ENCODE measurements at places on chromosomes 2 and 18.

DNA sequence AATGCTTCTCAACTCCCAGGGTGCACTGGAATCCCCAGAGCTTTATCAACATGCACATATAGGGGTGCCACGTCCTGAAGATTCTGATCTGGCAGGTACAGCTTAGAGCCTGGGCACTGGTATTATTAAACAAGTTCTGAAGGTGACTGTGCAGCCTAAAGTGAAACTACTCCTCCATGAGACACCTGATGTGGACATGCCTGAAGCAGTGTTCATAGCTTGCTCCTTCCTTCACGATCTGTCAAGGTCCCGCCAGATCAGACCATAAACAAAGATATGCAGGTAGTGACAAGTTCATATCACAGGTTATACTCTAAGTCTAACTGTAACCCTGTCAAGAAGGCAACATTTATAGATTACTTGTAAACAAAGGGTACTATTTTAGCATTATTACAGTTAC, 65.3 kb upstream of the DNER start:
- DNase-seq = no peak

DNA sequence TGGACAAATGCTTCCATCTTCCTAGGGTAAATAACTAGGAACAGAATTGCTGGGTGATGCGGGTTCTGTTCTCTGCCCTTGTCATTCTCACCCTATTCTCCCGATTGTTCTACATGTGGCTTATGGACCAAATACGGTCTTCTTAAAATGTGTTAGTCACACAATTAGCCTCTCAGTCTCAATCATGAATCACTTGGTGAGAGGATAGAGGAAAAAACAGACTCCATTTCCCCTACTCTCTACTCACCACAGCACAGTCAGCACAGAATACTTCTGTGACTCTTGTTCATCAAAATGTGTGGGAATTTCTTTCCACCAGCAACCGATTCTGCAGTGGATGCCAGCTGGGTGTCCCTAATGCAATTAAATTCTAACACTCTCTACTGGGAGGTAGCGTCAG, 125.2 kb downstream of the SH3BP4 start:
- no peak for DNase-seq

GRCh38 chr2:190023860-190024259, 38.7 kb downstream of the MSTN start:
- no peak for DNase-seq

GRCh38 chr2:71610671-71611070, 157.3 kb downstream of the DYSF start:
- DNase-seq = no peak

DNA sequence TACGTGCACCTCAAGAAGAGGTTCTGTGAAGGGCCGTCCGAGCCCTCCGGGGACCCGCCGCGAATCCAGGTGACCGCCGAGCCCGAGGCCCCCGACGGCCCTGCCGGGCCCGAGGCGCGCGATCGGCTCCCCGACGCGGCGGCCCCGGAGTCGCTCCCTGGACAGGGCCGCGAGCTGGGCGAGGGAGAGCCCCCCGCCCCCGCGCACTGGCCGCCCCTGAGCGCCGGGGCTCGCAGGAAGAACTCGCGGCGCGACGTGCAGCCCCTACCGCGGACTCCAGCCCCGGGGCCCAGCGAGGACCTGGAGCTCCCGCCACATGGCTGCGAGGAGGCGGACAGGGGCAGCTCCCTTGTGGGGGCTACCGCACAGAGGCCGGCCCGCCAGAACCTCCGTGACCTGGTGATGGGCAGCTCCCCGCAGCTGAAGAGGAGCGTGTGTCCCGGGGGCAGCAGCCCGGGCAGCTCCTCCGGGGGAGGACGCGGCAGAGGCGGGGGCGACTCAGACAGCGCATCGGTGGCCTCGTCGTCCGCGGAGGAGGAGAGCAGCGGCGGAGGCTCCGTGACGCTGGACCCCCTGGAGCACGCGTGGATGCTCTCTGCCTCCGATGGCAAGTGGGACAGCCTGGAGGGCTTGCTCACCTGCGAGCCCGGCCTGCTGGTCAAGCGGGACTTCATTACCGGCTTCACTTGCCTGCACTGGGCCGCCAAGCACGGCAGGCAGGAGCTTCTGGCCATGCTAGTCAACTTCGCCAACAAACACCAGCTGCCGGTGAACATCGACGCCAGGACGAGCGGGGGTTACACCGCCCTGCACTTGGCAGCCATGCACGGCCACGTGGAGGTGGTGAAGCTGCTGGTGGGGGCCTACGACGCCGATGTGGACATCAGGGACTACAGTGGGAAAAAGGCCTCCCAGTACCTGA, 812 bp downstream of the SOWAHC start:
- no peak for DNase-seq

DNA sequence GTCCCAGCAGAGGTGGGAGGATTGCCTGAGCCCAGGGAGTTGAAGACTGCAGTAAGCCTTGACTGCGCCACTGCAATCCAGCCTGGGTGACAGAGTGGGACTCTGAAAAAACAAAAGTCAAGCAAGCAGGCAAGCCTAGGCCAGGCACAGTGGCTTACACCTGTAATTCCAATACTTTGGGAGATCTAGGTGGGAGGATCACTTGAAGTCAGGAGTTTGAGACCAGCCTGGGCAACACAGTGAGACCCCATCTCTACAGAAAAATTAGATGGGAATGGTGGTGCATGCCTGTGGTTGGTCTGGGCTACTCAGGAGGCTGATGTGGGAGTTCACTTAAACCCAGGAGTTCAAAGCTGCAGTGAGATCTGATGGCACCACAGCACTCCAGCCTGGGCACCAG, 28.6 kb downstream of the STARD7 start:
- DNase-seq = no peak

- DNase-seq = no peak
These were observed 6.0 kb upstream of the ARL4C start for GRCh38 chr2:234502919-234503285.

- DNase-seq = no peak
These were observed 112.9 kb upstream of the ATP8B1 start for GRCh38 chr18:57915865-57916582.

DNA sequence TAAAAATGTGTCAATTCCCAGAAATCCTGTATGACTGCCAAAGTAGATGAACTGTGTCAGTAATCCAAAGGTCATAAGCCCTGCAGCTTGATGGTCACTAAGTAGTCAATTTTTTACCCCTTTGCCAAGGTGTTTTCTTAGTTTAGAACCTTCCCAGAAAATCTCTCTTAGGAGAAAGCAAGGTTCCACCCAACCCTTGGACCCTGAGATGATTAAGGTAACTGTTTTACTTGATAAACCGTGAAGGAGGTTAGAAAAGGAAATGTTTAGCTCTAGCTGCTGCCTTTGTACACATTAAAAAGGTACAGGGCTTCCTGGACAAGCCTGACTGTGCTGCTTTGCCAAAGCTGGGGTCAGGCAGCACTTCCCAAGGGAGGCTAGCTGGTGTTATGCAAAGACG, 24.4 kb upstream of the LRP2 start:
- no peak for DNase-seq

- DNase-seq = no peak
These were observed 6.9 kb downstream of the YES1 start for GRCh38 chr18:805008-805754.

DNA sequence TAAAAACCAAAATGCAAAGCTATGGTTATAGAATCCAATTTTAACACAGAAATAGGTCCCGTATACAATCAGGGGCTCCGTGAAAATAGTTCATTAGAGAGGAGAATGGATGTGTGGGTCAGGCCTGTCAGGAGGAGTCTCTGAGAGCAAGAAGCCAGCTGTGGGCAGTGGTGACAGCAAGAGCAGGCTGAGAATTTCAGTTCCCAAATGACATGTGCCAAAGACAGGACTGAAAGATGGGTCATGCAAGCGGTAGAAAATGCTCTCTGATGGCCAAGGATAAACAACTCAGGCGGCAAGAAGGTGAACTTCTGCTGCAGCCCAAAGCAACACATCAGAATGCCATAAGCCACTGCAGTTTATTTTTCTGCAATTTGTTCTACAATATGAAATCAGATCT, 100.4 kb downstream of the CCDC141 start:
- no peak for DNase-seq

- peak; percentile 14 for DNase-seq
These were observed 24.2 kb upstream of the TOGARAM2 start for GRCh38 chr2:28956890-28957289.

DNA sequence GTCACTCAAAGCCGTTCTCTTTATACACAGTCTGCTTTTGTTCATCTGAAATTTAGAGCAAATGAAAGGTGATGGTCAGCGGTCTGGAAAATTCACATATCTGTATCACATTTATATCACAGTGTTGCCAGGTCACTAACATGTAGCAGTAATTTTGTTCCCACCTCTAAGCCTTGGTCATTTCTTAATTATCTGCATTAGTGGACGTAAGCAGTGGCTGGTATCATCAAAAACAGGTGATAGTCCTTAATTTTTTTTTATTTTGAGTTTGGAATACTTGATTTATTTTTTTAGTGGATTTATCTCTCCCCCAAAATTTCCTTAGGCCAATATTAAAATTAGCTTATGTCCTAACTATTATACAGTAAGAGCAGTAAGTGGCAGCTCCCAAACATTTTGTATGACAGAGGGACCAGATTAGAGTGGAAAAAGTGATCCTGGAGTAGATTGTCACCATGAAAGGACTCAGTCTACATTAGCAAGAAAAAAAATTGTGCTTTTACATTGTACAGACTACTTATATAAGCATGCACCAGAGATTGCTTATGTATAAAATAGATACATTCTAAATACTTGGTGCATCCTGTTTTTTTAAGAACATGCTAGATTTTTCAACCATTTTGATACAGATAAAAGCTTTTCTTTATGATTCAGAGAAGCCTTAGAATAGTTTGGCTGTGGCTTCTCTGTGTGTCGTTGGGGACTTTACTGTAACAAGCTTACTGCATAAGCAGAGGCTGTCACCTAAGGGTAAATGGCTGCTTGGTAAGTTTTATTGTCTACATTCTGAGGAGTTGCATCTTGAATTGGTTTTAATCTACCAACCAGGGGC, 65.0 kb downstream of the MAPRE2 start:
- DNase-seq = no peak

GRCh38 chr2:14790041-14790640, 157.6 kb downstream of the LRATD1 start:
- no peak for DNase-seq

- no peak for DNase-seq
These were observed 173.5 kb upstream of the SIX2 start for GRCh38 chr2:45182667-45183295.

DNA sequence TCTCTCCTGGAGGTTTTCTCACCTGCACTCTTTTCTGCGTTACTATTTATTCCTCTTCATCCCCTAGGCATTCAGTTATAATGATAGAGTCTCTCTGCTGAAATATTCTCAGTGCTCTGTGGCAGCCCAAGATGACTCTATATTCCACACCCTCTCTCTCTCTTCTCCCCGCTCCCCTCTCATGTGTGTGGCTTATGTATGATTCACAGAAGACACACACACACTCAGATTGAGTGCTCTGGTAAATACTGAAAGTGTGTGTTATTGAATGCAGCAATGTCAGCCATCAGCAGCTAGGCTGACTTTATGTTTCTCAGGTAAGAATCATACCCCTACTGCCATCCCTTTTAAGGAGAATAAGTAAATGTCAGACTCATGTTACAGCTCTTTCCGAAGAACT, 201.2 kb downstream of the SLC4A10 start:
- DNase-seq = no peak

- no peak for DNase-seq
These were observed 81.4 kb downstream of the DCDC2C start for GRCh38 chr2:3784731-3785130.

- no peak for DNase-seq
These were observed 59.8 kb downstream of the NOL10 start for GRCh38 chr2:10629819-10630532.

DNA sequence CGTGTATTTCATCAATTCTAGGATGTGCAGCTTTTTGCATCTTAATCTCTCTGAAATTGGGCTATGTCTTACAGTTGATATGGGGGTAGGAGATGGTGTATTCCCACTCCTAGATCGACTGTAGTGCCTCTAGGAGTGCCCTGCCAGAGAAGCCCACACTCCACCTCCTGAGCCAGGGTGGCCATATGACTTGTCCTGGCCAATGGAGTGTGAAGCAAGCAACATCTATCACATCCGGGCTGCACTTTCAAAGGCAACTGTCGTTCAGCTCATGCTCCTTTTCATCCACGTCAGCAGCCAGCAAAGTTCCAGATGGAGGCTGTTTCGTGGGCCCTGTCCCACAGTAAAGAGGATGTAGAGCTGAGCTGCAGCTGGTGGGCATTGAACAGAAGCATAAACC, 149.4 kb upstream of the SLC1A4 start:
- no peak for DNase-seq
